Fibroblast of the conjunctiva (primary cell): ENCODE measurements at places on chromosomes 1 and 21.

DNA sequence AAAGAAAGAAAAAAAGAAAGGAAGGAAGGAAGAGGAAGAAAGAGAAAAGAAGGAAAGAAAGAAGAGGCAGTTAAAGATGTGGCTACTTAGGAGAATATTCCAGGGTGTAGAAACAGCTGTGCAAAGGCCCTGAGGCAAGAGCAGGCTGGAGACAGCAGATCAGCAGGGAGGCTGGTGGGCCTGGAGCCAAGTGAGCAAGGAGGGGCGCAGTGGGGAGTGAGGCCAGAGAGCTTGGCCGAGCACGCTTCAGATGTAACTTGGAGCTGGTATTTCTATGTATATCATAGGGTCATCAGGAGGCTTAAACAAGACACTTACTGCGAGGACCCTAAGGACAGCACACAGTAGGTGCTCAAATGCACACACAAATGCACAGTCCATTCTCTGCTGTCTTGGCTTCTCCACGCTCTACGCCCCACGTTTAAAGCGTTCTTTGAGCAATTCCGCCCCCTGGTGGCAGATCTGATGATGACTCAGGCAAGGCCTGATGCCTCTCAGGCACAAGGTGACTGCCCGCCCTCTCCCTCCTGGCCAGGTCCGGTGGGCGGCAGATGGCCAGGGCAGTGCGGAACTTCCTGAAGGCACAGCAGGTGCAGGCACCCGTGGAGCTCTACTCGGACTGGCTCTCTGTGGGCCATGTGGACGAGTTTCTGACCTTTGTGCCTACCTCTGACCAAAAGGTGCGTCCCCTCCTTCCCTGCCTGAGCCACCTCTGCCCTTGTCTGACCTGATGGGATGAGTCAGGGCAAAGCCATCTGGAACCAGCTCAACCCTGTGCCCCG lies 11.9 kb upstream of the PADI3 start:
- DNase-seq = peak; percentile 59

DNA sequence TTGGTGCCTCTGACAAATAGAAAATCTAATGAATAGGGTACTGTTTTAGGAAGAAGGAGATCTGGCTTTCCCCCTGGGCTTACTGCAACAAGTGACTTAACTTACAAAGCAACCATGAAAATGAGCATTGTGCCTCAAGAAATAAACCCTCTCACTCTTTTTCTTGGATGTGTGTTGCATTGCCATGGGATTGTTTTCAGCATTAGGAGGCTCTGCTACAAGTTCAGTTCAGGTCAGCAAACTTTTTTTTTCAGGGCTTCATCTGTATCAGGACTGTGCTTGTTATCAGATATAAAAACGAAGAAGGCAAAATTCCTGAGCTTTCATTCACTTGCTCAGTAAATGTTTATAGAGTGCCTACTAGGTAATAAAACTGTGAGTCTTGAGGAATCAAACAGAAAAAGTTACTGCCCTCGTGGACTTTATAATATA lies 37.8 kb upstream of the DOCK7 start:
- DNase-seq = no peak

GRCh38 chr1:34366875-34367624 lies 190.3 kb downstream of the C1orf94 start:
- no peak for DNase-seq

GRCh38 chr1:242691610-242691945 lies 167.1 kb upstream of the PLD5 start:
- no peak for DNase-seq

- no peak for DNase-seq
Measured at GRCh38 chr1:35536556-35537162, 20.5 kb downstream of the KIAA0319L start.

GRCh38 chr1:220556641-220557040 lies 28.7 kb downstream of the MARK1 start:
- no peak for DNase-seq

- no peak for DNase-seq
Measured at GRCh38 chr1:26545969-26546323, 16.4 kb downstream of the RPS6KA1 start.

- no peak for DNase-seq
Measured at GRCh38 chr1:111731956-111732355, 7.2 kb downstream of the INKA2 start.

GRCh38 chr1:36161641-36162531 lies 5.9 kb downstream of the MAP7D1 start:
- no peak for DNase-seq

- DNase-seq = no peak
Measured at GRCh38 chr1:172135076-172135672, 285.3 kb upstream of the C1orf105 start.

DNA sequence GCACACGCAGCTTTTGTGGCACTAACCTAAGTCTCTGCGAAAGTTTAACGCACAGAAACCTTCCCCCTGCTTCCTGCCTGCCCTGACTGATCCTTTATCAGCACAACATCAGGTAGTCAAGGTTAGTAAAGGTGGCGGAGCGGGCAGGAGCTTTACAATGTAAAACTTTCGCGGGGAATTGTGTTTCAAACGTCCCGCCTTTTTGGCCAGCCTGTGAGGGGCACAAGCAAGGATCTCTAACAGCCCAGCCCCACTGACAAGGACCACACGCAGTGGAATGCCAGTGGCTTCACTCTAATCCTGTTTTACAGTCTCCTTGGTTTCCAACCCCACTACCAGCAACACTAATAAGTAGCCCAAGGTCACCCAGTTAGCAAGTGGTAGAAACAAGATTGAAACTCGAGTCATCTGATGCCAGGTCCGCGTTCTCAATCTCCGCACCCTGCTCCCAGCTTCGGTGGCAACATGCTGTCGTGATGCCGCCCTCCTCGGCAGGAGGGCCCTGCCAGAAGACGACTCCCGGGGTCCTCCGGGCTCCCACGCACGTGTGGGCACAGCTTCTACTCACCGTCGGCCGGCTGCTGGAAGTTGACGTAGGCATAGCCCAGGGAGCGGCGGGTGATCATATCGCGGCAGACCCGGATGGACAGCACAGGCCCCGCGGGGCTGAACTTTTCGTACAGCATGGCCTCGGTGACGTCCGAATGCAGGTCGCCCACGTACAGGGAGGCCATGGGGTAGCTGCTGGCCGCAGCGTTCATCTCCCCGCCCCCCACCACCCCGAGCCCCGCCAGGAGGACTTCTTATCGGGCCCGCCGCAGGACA lies 1.2 kb downstream of the PABPC4 start:
- DNase-seq = no peak

DNA sequence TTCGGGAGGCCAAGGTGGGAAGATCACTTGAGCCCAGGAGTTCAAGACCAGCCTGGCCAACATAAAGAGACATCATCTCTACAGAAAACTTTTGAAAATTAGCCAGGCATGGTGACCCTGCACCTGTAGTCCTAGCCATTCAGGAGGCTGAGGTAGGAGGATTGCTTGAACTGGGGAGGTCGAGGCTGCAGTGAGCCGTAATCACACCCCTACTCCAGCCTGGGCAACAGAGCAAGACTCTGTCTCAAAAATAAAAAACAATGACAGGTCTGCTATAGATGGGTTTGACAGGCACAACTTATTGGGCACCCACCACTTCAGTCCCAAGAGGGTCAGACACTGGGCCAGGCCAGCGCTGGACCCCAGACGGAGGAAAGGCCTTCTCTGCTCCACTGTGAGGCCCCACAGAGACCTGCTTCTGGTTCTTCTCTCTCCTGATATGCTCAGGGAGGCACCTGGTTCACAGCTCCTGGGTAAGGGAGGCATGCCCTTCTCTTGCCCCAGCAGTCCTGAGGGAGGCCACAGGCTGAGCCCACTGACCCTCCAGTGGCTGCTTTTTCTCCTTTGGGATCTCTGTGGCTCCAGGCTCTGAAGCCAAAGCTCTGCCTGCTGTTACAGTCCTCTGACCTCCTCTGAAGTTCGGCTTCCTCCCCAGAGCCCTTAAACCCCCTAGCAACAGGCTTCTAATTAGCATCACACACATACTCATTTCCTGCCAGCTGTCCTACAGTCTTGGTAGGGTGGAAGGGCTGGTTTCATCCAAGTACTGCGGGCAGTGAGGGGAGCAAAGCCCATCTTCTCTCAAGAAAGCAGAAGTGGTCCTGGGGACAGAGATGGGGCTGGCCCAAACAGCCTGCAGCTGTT lies 14.4 kb downstream of the S100A16 start:
- peak; percentile 47 for DNase-seq

GRCh38 chr21:33386222-33386784 lies 16.9 kb upstream of the IFNGR2 start:
- DNase-seq = no peak

DNA sequence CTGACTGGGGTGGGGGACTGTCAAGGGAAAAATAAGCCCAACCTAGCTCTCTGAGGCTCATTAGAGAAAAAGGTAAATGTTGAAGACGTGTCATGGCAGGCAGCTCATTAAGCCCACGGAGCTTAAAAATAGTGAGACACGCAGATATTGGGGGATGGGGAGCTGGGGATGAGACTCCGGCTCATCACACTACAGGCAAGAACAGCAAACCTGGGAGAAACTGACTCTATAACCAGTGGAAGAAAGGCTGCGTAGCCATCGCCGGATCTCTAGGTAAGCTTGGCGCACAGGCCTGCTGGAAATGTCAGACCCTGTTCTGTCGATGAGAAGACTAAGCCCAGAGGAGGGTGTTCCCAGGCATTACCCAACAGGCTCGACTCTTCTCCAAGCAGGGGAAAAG lies 78.0 kb downstream of the SYT2 start:
- DNase-seq = no peak

DNA sequence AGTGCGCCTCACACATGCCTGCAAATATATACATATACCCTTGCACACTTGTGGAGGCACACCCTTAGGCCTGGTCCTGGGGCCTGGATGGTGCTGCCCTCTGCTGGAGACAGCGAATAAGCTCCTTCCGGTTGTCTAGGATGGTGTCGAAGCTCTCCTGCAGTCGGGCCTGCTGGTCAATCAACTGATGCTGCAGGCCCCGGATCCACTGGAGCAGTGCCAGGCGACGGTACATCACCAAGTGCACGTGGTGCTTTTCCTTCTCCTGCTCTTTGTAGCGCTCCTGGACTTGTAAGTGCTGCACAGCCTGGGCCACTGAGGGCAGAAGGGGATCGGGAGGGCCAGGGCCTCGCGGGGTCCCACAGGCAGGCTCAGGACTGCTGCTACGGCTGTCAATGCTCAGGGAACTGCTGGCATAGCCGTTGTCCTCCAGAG lies 3.1 kb downstream of the C1orf216 start:
- DNase-seq = peak; percentile 69

DNA sequence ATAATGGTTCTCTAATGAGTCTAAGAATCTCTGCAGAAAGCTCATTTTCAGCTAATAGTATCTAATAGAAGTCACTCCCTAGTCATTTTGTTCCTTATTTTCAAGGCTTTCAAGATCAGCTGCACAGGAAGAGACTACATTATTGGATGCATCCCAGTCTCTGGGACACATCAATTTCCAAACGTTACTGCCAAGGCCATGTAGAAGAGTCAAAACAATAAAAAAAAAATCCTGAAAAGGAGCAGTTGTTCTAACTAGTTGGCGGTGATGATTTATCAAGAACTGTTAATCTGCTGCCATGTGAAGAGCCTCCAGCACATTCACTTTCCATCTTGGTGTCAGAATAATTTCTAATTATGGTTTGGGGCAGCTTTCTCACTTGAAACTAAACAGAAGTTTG lies 5.7 kb downstream of the DDAH1 start:
- DNase-seq = no peak

DNA sequence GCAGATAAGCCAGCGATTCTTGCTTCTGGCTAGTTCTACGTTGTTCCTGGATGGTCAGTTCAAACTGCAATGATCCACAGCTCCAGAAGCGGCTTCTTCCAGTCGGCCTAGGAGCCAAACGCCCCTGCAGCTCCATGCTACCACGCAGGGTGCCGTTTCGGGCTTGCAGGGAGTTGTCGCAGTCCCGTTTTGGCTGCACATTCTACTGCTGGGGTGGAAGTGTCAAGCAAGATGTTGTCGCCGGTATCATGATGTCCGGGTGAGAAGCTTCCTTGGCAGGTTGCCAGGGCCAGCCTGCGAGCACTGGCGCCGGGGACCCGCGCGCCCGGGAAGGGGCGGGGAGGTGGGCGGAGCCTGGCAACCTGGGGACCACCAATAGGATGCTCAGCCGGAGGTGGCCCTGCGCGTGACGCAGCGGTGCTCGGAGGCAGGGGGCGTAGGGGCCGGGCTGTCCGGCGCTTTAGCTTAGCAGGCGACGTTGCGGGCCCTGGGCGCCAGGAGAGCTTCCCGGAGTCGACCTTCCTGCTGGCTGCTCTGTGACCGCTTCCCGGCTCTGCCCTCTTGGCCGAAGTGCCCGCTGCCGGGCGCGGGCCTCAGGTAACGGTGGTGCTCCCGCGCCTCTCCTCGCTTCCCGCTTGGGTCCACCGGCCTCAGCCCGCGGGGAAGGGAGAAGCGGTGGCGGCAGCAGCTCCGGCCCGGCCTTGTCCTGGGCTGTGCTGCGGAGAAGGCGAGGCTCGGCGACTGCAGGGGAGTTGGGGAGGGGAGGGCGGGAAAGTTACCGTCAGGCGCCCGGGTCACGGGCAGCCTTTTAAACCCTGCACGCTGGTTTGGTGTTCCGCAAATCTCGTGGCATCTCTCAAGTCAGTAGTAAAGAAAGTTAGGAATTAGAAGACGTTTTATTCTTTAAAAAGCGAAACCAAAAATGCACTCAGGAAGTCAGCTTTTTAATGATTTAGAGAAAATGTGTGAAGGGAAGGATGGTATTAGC lies at the start of gene SOAT1:
Gene SOAT1 (plus strand): TSS at position 458 of the 988 bp plus-strand sequence. CDS start 8,888 bp downstream, outside the sequence.
- DNase-seq = peak; percentile 82

DNA sequence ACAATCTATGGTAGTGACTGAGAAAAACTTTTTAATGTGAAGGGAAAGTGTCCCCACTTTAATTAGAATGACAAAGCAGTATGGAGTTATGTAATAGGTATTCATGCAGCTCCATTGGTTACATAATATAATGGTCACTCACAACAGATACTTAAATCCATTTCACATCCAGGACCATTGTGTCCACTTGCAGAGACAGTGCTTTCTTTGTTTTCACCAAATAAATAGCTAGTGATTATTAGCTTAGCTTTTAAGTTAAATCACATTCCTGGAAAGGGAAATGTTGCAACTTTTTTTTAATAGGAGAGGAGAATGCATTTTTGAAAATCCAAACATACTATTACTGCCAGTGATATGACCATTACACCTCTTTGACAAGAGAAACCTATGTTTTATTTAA lies 22.9 kb downstream of the RGL1 start:
- no peak for DNase-seq

DNA sequence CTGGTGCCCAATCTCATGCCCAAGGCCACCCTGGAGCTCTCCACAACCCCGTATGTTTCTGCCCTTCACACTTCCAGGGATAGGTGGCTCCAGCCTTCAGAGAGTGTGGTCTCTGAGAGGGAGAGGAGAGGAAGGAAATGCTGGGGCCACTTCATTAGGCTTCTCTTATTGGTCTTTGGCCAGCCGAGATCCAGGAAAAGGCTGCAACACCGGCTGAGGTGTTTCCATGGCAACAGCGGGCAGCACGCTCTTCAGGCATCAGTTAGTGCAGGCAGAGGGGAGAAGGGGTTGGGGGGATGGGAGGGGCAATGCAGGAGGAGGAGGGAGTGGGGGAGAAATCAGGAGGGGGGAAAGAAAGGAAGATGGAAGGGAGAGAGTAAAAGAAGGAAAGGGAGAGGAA lies 275.1 kb upstream of the GJB5 start:
- DNase-seq = no peak

DNA sequence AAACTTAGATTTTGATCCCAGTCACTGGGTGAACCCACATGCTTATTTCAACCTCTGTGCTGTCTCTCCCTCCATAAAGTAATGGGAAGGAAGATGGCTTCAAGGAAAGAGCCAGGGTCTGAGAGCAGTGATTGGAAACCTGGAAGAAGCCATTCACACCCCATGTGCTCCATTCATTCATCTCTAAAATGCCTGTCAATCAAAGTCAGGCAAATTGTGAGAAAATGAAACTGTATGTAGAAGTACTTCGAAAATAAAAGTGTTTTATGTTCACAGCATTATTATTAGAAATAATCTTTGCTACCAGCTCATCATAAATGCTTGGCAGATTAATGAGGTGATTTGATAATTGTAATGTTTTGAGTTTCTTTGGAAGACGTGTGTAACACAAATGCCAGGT lies 61.0 kb downstream of the ACP6 start:
- no peak for DNase-seq
